ENCODE measurements at places on chromosomes 4 and X.

DNA sequence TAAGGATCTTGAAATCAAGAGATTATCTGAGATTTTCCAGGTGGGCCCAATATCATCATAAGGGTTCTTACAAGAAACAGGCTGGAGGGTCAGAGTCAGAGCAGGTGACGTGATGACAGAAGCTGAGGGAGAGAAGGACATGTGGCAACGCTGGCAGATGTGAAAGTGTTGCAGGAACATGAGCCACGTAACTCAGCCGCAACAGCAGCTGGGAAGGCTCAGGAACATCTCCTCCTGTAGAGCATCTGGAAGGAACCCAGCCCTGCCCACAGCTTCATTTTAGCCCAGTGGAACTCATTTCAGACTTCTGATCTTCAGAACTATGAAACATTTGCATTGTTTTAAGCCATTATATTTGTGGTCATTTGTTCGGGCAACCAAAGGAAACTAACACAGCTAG is 156.3 kb upstream of the VEGFC start:
- no peak for DNase-seq

DNA sequence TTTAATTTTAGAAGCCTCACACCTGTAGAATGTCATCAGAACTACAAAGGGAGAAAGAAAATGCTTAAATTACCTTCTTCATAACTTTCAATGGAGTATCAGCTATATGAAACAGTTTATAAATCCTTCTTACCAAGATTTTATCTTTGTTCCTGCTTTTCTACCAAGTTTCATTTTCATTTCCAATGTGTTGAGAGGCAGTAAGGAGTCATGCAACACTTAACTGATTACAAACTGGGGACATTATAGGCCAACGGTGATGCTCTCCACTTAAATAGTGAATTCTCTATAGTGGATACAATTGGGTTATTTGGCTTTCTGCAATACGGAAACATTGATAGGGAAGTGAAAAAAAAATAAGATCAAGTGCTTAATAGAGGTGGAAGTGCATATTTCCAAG is 145.2 kb upstream of the FTHL17 start:
- no peak for DNase-seq

GRCh38 chrX:153924149-153924861 is 1.8 kb downstream of the ARHGAP4 start:
- no peak for DNase-seq

GRCh38 chrX:2383144-2383543 is 117.6 kb downstream of the DHRSX start:
- no peak for DNase-seq

DNA sequence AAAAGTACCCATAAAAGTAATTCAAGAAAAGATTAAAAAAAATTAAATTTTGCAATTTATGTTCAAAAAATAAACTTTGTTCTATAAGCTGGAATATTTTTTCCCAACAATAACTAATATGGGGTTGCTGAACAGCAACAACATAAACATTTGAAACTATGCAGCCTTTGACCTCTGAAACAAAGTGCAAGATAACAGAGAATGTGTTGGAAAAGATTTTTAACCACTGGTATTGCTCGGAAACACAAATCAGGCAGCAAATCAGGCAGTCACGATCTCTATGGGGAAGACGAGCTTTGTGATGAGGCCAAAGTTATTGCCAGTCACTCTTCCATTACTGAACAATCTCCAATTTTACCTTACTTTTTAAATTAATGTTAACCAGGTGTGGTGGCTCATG is 332.1 kb downstream of the PABPC4L start:
- no peak for DNase-seq

- DNase-seq = peak; percentile 78
These were observed at the start of gene MTMR8 for GRCh38 chrX:64394874-64395567. TSS of gene MTMR8 (minus strand) at chrX:64395452. CDS start at chrX:64395363, 89 bp downstream.

GRCh38 chrX:679291-679979 is 48.8 kb downstream of the SHOX start:
- DNase-seq = no peak

DNA sequence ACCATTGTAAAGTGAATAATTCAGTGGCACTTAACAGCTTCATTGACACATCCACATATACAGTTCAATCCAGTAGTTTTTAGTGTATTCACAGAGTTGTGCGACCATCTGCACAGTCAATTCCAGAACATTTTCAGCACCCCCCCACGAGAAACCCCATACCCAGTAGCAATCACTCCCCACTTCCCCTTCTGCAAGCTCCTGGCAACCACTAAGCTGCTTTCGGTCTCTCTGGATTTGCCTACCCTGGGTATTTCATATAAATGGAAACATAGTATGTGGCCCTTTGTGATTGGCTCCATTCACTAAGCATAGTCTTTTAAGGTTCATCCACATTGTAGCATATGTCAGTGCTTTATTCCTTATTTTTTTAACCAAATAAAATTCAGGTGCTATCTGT is 10.0 kb downstream of the MSL3 start:
- DNase-seq = no peak

DNA sequence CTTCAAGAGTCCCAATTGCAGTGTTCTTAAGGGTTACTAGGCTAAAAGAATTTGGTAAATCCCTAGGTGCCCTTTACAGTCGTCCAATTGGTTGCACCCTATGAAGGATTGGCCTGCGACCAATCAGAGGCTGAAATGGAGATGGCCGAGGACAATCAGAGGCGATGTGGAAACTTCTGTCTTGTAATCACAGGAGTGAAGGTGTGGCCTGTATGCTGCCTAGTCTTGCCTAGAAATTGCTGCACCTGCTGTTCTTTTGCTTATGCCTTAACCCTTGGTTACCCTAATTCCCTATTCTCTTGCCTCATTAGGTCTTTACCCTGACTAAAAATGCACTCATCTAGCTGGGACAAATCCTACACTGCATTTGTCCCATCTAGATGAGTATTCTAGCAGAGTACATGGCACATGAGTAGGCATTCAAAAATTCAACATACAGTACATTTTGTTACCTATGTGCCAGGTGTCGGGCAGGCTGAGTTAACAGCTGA is 1.0 kb upstream of the DCK start:
- DNase-seq = no peak

GRCh38 chr4:14262221-14262620 is 634.7 kb upstream of the BOD1L1 start:
- DNase-seq = no peak

All from activated naive CD4-positive, alpha-beta T cell treated with anti-CD3 and anti-CD28 coated beads, Interleukin-2, amount 50 U/mL, for 16 hours (primary cell).